ENCODE measurements at places on chromosomes 16 and 17.

- no peak for DNase-seq
Observed at GRCh38 chr16:24409045-24409444, 130.3 kb upstream of the RBBP6 start.

DNA sequence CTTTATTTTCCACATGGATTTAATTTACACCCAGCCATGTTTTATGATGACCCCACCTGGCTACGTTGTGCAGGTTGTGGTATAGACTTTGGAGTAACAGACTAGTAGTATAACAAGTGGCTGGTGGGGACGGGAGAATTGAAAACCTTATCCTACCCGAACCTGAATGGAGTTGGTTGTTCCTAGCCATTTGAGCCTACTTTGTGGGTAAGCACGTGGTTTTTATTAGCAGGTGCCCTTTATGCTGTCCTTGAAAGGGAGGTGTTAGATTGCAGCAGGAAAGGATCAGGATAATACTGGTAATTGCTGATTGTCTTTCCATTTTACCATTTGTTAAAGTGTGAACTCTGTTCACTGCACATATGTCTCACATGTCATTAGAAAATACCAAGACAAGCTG is 31.9 kb upstream of the PHAF1 start:
- no peak for DNase-seq

- no peak for DNase-seq
Observed at GRCh38 chr17:19714542-19715411, 1.6 kb downstream of the SLC47A2 start.

GRCh38 chr17:76645481-76645880 is 1.9 kb upstream of the ST6GALNAC1 start:
- no peak for DNase-seq

GRCh38 chr17:43772877-43773648 is 5.7 kb downstream of the DUSP3 start:
- DNase-seq = peak; percentile 96

DNA sequence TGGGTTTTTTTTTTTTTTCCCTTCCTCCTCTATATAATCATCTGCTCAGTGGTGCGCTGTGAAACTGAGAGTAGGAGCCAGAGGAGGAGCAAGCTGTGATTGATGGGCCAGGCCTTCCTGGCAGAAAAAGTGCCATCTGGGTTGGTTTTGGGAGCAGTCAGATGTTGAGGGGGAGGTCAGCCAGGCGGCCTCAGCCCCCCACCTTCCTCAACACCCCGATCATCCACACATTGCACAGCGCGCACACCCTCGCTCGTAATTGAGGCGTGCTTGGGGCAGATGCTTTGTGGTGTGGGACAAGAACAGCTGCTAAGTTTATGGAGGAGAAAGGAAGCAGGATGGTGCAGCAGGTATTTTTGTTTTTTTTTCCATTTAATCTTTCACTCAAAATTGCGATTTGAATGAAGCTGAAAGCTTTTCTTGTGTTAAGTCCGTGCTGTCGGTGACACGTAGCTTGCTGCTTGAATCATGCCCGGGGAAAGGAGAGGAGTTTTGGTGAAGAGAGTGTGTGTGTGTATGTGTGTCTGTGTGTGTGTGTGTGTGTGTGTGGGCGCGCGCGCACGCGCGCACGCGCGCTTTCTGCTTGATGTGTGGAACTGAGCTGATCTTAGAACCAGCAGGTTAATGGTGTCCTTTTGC is 177.4 kb downstream of the RBFOX1 start:
- no peak for DNase-seq

- no peak for DNase-seq
Observed at GRCh38 chr17:18187226-18187625, 3.6 kb downstream of the ALKBH5 start.

DNA sequence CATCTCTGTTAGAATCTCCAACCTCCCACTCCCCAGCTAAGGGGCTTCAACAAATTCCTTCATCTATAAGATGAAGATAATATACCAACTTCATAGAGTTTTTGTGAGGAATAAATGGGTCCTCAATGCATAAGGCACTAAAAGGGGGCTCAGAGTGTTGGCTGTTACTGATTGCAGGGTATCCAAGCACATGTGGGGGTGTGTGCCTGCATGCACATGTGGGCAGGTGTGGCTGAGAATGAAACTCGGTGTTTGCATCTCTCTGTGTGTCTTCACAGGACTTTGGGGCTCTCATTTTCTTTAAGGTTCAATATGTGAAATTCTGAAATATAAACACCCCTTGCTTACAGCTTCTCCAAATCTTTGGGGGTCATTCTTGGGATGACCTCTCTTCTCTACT is 4.1 kb upstream of the PPP1R9B start:
- no peak for DNase-seq

GRCh38 chr17:9313346-9313745 is 262.3 kb downstream of the STX8 start:
- no peak for DNase-seq

GRCh38 chr16:70724146-70725023 is 38.5 kb upstream of the MTSS2 start:
- no peak for DNase-seq

DNA sequence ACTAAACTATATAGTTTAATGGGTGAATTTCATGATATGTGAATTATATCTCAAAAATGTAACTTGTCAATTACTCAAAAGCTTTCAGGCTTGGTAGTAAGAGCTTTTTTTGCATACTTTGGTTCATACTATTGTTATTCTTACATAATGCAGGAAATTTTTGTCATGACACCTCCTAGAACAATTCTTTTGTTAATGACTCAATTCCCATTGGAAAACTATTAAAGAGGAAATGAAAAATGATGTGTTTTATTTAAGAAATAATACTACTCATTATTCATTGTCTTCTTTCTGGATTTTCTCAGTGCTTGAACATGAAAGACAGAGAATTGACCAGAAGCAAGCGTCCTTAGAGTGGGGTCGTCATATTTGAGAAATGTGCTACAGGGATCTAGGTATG is 196.4 kb upstream of the KCNJ16 start:
- DNase-seq = no peak

GRCh38 chr17:36894925-36895324 is 42.4 kb upstream of the LHX1 start:
- DNase-seq = no peak

DNA sequence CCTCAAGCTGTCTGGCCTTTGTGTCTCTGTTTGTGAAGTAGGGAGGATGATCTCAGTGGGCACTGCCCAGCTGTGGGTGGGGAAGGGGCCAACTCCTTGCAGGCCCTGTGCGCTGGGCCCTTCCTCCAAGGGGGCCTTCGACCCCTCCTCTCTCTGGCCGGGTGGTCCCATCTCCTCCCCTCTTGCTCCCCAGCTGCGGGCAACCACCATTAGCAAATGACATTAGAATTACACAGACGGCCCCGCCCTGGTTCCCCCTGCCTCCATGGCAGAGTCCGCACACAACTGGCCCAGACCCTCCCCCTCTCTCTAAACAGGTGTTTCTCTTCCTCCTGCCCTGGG is 2.5 kb upstream of the SLC6A4 start:
- no peak for DNase-seq

- peak; percentile 98 for DNase-seq
Observed at GRCh38 chr16:30458561-30459394, 13.1 kb upstream of the SEPHS2 start.

GRCh38 chr17:39318636-39319035 is 82.8 kb downstream of the FBXL20 start:
- no peak for DNase-seq

DNA sequence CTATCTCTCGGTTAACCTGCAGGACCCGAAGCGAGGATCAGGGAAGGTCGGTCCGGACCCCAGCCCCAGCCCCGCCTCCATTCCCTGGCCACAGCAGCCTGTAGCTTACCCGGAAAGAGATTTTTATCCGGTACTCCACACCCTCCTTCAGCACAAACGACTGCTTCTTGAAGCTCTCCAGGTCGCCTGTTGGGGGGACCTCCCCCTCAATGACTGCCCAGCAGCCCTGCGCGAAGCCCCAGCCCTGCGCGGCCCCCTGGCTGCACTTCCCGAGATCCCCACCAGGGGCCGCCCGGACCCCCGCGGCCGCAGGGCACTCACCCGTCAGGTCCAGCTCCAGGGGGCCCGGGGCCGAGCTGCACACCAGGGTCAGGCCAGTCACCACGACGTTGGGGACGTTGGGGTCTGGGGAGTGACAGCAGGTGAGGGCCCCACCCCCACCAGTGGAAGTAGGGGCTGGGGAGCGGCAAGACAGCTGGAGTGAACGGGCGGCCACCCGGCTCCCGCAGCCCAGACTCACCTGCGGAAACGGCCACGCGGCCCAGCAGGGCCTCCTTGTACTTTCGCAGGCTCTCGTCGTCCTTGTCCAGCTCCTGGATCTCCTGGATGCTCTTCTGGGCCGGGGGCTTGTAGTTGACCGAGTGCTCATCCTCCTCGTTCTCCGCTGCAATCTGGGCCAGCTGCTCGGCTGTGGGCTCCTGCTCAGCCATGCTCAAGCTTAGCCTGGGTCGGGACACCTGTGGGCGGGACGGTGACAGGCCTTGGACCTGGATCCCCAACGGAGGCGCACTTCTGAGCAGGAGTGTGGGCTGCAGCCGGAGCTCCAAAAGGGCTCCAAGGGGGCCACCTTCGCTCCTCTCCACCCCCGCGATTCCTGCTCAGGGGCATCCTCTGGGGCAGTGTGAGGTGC is 1.7 kb downstream of the ARHGDIA start:
- DNase-seq = no peak

DNA sequence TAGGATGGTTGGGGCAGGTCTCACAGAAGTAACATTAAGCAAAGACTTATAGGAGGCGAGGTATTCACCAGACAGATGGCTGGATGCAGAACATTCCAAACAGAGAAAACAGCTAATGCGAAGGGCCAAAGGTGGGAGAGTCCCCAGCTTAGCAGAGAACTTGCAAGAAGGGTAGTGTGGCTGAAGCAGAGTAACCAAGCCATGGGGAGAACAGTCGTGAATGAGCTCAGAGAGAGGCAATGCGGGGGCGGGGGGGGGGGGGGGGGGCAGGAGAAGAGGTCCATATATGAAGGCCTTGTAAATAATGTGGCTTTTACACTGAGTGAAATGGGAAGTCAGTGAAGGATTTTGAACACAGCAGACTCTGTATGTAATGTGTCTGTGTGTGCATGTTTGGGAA is 81.3 kb downstream of the SMG6 start:
- DNase-seq = no peak

DNA sequence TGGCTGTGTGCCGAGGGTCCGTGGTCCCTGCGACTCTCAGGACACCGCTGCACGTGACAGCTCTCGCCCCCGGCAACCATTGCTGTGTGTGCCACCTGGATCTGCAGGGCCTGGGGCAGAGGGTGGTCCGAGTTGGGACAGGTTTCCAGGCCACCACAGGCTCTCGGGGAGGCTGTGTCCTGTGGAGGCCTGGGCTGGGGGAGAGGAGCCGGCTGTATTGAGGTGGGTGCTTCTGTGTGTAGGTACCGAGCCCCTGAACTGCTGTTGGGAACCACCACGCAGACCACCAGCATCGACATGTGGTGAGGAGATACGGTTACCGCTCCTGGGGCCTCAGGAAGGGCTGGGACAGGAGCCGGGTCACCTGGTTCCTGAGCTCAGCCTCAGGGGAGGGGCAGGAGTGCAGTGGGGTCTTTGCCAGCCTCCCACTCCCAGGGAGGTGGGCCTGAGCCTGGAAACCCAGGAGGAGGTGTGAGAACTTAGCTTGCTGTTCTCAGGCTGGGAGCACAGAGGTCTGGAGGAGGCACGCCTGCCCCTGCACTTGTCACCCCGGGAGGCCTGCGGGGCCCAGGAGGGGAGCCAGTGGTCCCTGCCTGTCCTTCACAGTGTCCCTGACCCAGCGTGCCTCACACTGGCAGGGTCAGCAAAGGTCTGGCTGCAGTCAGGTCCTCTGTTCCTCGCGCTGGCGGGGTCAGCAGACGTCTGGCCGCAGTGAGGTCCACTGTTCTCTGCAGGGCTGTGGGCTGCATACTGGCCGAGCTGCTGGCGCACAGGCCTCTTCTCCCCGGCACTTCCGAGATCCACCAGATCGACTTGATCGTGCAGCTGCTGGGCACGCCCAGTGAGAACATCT is 7.3 kb downstream of the SPATA2L start:
- no peak for DNase-seq

DNA sequence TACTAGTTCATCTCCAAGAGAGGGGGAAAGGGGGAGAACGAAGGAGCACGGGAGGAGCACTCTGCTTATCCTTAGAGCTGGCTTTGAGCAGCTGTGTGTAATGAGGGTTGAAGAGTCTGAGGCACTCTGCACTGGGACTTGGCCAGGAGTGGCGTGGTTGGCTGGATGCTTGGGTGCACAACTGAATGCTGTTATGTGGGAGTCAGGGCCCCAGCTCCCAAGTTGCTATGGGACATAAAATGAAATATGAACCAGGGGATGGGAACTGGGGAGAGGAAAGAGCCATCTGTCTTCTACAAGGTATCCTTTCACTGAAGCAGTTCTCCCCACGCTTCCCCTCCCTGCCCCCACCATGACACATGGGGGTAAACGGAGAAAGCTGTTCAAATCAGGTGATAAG is 105.9 kb upstream of the ANKFN1 start:
- DNase-seq = no peak

- no peak for DNase-seq
Observed at GRCh38 chr16:19860166-19861041, 24.2 kb downstream of the GPRC5B start.

GRCh38 chr16:58421529-58421928 is 29.3 kb downstream of the GINS3 start:
- no peak for DNase-seq

- DNase-seq = no peak
Observed at GRCh38 chr16:1494129-1494640, 1.0 kb downstream of the TELO2 start.

- DNase-seq = no peak
Observed at GRCh38 chr16:11063448-11064201, 119.3 kb downstream of the CLEC16A start.

- DNase-seq = no peak
Observed at GRCh38 chr17:1049446-1050225, 52.7 kb downstream of the TIMM22 start.

- no peak for DNase-seq
Observed at GRCh38 chr17:81342269-81343070, 47.4 kb upstream of the SLC38A10 start.

DNA sequence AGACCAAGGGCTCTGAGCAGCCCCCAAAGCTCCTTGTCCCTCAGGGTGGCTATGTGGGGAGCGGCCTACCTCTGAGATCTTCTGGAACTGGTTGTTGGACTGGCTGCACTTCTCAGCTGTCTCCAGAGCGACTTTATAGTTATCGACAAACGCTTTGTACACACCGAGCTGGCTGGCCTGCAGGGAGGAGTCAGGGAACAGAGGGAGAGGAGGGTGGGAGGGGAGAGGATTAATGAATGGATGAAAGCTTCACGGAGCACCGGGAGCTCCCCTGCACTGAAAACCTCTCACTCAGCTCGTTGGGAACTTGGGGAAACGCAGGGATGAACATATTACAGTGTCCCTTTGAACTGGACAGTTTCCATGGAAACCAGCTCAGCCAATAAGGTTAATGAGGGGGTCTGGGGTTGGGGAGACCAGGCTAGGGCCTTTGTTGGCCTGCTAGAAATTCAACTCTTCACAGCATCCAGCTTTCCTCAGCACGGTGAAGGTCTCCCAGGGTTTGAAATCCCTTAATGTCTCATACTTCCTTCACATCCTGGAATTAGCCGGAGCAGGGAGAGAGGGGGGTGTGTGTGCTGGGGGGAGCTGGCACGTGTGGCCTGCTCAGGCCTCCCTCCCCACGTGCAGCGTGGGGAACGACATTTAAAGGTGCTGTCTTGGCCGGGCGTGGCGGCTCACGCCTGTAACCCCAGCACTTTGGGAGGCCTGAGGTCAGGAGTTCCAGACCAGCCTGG is 86.7 kb downstream of the TIMM22 start:
- no peak for DNase-seq

GRCh38 chr17:55237268-55237667 is 27.5 kb upstream of the HLF start:
- no peak for DNase-seq
